Activated naive CD4-positive, alpha-beta T cell (primary cell): ENCODE measurements at places on chromosomes 12 and 14.
A peak's percentile ranks its signal among the peaks of the same experiment; 100 is the strongest.

GRCh38 chr12:51056242-51056641 lies 8.1 kb downstream of the LETMD1 start:
- no peak for DNase-seq

DNA sequence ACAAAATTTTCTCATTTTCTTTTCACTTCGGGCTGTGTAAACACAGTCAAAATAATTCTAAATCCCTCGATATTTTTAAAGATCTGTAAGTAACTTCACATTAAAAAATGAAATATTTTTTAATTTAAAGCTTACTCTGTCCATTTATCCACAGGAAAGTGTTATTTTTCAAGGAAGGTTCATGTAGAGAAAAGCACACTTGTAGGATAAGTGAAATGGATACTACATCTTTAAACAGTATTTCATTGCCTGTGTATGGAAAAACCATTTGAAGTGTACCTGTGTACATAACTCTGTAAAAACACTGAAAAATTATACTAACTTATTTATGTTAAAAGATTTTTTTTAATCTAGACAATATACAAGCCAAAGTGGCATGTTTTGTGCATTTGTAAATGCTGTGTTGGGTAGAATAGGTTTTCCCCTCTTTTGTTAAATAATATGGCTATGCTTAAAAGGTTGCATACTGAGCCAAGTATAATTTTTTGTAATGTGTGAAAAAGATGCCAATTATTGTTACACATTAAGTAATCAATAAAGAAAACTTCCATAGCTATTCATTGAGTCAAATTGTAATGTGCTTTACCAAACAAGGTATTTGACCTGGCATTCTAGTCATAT lies 4.8 kb downstream of the CDKN1B start:
- DNase-seq, result no peak

DNA sequence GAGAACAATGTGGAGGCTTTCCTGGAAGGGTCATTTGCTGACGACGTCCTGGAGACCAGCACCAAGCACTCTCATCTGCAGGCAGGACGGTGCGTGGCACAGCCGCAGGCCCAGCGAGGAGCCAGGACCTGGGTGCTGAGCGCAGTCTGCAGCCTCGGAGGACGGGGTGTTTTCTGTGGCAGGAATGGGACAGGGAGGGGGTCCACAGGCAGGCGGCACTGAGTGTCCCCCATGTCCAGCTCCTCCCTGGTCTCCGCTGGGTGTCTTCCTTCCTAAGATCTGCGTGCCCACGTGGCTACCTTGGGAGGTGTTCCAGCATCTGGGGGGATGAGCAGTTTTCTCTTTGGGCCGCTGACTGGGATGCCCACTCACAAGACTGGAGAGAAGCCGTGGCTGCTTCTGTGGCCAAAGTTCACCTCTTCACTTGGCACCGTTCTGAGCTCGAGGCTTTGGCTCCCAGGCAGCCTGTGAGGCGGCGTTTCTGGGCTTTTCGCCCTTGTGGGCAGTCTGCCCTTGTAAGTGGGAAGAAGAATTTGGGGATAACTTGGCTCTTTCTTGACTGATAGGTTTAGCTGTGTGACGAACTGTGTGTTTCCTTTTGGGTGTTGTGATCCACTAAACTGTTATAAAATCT lies 72.2 kb downstream of the NOC4L start:
- no peak for DNase-seq

GRCh38 chr12:59087077-59087673 lies 166.9 kb upstream of the LRIG3 start:
- no peak for DNase-seq

DNA sequence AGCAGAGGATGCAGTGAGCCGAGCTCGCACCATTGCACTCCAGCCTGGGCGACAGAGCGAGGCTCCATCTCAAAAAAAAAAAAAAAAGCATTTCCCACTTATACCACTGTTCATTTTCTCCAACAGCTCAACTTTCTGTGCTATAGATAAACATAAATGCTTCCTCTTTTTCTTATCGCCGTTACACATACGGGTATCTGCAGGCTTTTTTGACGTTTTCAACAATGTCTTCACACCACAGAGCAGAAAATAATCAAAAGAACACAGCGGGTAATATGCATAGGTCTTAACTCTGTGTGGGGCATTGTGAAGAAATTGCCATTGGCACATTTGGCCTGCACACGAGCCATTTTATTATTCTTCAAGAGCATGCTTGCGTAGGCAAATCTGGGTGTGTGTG lies 86.4 kb downstream of the CAPZA3 start:
- no peak for DNase-seq

- no peak for DNase-seq
Measured at GRCh38 chr12:70828351-70828750, 92.2 kb downstream of the PTPRR start.

- DNase-seq, result no peak
Measured at GRCh38 chr12:55729819-55730818, 1.3 kb upstream of the CD63 start.

GRCh38 chr14:88281447-88281846 lies 41.6 kb downstream of the KCNK10 start:
- no peak for DNase-seq

DNA sequence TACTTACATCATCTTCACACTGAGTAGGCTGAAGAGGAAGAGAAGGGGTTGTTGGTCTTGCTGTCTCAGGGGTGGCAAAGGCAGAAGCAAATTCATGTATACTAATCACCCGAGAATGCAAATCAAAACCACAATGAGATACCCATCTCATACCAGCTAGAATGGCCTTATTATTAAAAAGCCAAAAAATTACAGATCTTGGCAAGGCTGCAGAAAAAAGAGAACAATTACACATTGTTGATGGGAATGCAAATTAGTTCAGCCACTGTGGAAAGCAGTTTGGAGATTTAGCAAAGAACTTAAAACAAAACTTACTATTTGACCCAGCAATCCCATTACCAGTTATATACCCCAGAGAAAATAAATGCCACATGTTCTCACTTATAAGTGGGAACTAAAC lies 154.9 kb downstream of the SEC23A start:
- DNase-seq, result no peak

DNA sequence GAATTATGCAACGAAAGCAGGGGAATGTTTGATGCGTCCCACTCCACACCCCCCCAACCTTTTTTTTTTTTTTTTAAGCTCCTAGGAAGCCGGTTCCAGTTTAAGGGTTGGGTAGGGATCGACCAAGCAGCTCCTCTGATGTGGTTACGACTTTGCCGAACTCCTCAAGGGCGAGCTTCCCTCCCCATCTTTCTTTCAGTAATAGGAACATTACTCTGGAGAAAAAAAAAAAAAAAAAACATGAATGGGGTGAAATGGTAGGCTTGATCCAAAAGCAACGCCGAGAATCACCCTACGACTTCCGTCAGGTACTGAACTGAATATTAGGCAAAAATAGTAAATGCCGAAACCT lies 9.6 kb downstream of the BMP4 start:
- DNase-seq, result no peak

- no peak for DNase-seq
Measured at GRCh38 chr14:68718023-68718990, 74.6 kb downstream of the ZFP36L1 start.

DNA sequence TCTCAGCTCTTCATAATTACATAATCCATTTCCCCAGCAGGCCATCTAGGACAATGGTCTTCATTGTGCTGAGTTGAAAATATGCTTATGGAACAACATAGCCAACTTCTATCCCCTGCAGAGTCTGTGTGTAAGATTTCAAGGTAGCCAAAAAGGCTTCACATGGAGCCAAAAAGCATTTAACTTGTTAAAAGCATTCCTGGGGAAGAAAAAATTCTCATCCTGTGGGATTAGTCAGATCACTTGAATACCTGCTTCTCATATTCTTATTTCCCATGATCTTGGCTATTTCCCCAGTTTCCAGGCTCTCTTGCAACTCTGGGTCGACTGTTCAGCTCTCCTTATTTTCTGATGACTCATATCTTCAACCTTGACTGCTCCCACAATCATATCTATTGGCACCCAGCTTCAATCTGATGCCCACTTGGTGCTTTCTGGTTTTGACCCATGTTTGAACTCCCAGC lies 178.9 kb downstream of the KLHL28 start:
- DNase-seq, result no peak

DNA sequence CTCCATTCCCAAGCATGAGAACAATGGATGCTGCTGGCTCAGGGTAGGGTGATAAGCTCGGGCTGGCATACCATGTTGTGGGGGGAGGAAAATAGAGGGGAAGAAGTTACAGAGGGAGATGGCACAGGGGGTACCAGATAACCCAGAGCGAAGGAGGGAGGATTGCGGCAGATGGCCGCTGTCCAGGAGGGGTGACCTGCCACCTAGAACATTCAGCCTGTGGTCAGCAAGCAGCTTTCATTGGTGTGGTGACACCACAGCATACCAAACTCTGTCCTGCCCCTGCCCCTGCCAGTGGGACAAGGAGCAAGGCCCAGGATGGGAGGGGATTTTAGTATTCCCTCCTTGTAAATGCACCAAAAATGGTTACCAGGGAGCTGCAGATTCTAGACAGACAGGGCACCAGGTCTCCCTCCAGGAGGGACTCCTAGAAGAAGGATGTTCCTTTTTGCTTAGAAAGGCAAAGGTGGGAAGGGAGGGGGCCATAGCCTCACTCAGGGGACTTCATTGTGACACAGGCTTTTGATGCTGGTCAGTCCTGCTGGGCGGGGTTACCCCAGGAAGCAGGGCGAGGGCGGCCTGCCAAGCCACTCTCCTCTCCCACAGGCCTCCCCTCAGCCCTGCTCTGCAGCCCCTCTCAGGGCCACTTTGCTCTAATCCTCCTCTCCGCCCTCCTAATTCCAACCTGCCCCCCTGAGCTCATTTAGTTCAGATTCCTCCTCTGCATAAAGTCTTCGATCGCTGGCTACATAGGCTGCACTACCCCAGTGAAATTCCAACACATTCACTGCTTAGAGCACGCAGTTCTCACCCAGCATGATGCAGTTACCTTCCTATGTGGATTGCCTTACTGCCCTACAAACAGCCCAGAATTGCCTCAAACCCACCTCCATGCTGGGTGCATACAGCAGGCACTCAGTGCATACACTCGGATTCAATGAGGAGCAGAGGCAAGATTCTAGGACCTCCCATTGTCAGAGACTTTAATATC lies 36.0 kb upstream of the PLEKHG6 start:
- DNase-seq, result no peak

GRCh38 chr12:67634303-67634761 lies 14.2 kb upstream of the DYRK2 start:
- DNase-seq, result no peak

DNA sequence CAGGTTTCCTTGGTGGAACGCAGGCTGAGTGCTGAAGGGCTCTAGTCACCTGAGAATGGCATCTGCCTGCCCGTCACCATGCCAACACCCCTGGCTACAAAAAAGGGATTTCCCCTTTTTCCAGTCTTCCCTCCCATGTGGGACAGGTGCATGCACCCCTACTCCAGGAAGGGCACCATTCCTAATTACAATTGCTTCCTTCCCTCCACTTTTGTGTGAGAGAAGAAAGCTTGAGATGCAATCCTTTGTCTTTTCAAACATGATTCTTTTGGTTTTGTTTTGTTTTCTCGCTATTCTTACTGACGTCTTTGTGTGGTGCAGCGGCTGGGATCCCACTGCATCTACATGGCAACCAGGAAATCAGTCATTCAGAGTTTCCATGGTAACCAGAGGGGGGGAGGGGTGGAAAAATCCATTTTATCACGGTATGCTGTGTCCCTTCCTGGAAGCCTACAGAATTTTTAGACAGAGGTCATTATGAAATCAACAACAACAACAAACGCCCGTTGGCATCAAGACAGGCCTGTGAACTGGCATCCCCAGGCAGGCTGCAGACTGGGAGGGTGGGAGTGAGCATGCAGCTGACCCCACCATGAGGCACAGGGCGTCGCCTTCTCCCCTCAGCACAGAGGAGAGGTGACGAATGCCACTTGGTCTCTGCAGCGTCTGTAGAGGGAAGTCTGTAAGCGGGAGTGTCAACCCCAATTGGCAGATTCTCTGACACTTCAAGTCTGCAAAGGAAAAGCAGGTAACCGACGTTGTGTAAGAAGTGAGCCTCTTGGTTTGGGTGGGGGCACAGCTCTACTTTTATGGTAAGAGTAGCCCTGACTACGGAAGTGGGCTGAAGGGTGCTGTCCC lies 13.6 kb upstream of the GNG2 start:
- DNase-seq, result peak; percentile 75

DNA sequence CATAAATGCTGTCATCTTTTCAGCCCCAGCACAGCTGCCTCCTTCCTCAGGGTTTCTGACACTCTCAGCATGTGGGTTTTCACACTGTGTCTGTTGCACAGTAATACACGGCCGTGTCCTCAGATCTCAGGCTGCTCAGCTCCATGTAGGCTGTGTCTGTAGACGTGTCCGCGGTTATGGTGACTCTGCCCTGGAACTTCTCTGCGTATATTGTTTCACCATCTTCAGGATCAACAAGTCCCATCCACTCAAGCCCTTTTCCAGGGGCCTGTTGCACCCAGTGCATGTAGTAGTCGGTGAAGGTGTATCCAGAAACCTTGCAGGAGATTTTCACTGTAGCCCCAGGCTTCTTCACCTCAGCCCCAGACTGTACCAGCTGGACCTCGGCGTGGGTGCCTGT lies 1210.6 kb downstream of the TMEM121 start:
- no peak for DNase-seq

DNA sequence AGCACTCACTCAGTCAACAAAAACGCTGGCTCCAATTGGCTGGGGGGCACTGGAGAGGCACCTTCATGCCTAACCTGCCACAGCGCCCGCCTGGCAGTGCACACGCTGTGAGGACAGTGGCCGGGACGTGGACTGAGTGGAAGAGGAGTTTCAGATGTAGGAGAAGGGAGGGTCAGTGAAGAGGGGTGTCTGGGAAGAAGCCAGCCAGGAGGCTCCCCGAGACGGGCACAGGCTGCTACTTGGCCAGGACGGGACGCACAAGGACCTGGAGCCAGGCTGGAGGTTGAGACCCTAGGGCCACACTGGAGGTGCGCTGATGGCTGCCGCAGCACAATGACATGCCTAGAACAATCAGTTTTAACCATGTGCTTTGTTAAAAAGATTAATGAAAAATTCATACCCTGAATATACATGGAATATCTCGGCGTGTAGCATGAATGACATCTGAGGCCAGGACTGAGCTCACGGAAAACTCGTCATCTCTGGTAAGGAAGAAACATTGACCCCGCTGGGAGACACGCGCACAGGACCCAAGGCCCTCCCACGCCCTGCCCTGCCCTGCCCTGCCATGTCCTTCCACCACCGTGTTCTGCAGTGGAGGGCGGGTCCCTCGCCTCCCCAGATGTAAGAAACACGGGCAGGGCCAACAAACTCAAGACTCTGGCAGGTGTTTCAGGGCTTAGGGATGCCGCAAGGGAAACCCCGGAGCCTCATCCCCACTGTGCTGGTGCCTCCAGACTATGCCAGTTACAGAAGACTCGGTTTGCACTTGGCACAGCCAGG lies 25.0 kb downstream of the AMN start:
- no peak for DNase-seq

DNA sequence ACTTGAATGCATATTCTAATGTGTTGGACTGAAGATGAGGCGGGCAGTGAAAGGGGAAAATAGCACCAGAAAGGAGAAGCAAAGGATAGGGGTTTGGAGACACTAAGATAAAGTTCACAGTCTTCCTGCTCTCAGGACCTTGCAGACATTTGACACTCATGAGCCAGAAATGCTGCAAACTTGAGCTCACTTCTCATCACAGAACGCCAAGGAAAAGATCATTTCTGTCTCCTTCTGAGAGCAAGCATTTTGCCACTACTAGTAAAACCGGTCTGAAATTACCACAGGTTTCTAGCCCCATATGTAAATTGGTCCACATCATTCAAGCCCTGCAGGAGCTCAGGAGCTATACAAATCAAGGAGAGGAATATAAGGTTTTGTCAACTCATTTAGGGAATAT lies 44.6 kb upstream of the ANO2 start:
- DNase-seq, result no peak
